Fibroblast of lung (primary cell): ENCODE measurements at places on chromosomes 7 and 10. TPM values are rescaled to one million over a fixed set of nuclear protein-coding genes. Genes with fewer than 3 reads are reported as not detected.

VPS37D gene
- 6.2 and 6.8 TPM in 2 replicates for total RNA-seq

TEX36 gene
- not detected in 2 replicates for total RNA-seq

SRRM3 gene
- total RNA-seq: 1.0 and 1.7 TPM in 2 replicates

MYO1G gene
- total RNA-seq: under 0.01 TPM in 2 replicates

MALRD1 gene
- 1.3 and 1.7 TPM in 2 replicates for total RNA-seq

STEAP1 gene
- 60.9 and 69.9 TPM in 2 replicates for total RNA-seq

TYW1B gene
- 2.6 and 6.1 TPM in 2 replicates for total RNA-seq

CHST3 gene
- total RNA-seq: 24.1 and 29.9 TPM in 2 replicates

RAB19 gene
- total RNA-seq: not detected in 2 replicates

HOXA3 gene
- 1.5 TPM in 2 replicates for total RNA-seq
